A549 treated with AZD2906 at 1 μM for 4 hours (cell line): ENCODE measurements at places on chromosomes 3 and 15. TPM values are rescaled to one million over a fixed set of nuclear protein-coding genes. Genes with fewer than 3 reads are reported as not detected.

Gene HDC
- 0.05 to 0.15 TPM (median 0.12 TPM) in 4 of 5 replicates, not detected in the other for total RNA-seq

Gene MESP2
- 0.09 to 0.83 TPM (median 0.40 TPM) in 5 replicates for total RNA-seq

Gene ADIPOQ
- not detected in 5 replicates for total RNA-seq

Gene THBS1
- 45.7 to 91.7 TPM (median 62.9 TPM) in 5 replicates for total RNA-seq

Gene ATP2B2
- 0.06 to 0.14 TPM (median 0.09 TPM) in 5 replicates for total RNA-seq

Gene FOXB1
- not detected in 5 replicates for total RNA-seq

Gene ANKRD34C
- total RNA-seq: not detected in 5 replicates

Gene MEGF11
- total RNA-seq: 0.27 to 0.71 TPM (median 0.45 TPM) in 5 replicates

Gene CRYGS
- 0.39 to 0.85 TPM (median 0.63 TPM) in 5 replicates for total RNA-seq

Gene USP13
- 7.7 to 12.5 TPM (median 9.9 TPM) in 5 replicates for total RNA-seq

Gene EIF4E3
- 3.3 to 4.6 TPM (median 3.5 TPM) in 5 replicates for total RNA-seq

Gene WDR93
- 0.13 to 0.25 TPM (median 0.21 TPM) in 5 replicates for total RNA-seq

Gene SYNPR
- total RNA-seq: not detected in 5 replicates

Gene SLC24A5
- total RNA-seq: not detected in 5 replicates

Gene WNT7A
- 0.03 to 0.09 TPM (median 0.06 TPM) in 4 of 5 replicates, not detected in the other for total RNA-seq

Gene GRM7
- not detected in 5 replicates for total RNA-seq

Gene PCYT1A
- 29.1 to 44.1 TPM (median 30.2 TPM) in 5 replicates for total RNA-seq

Gene SOX14
- total RNA-seq: not detected in 5 replicates

Gene HHATL
- not detected in 5 replicates for total RNA-seq

Gene SEMA7A
- 1.2 to 1.6 TPM (median 1.3 TPM) in 5 replicates for total RNA-seq

Gene FOXP1
- 6.8 to 9.9 TPM (median 9.2 TPM) in 5 replicates for total RNA-seq

Gene CCDC54
- not detected in 5 replicates for total RNA-seq

Gene ARHGEF26
- total RNA-seq: 10.0 to 11.9 TPM (median 10.7 TPM) in 5 replicates

Gene GPR149
- not detected in 5 replicates for total RNA-seq

Gene TRPM1
- total RNA-seq: not detected in 5 replicates

Gene DUOX1
- 0.05 TPM in 3 of 5 replicates, not detected in the others for total RNA-seq

Gene ITPKA
- 6.5 to 12.4 TPM (median 10.2 TPM) in 5 replicates for total RNA-seq

Gene IQCF5
- total RNA-seq: not detected in 5 replicates

Gene ZIC1
- total RNA-seq: 0.01 to 0.16 TPM in 2 of 5 replicates, not detected in the others

Gene GPR62
- total RNA-seq: not detected in 5 replicates

Gene DGKG
- 6.5 to 12.3 TPM (median 7.0 TPM) in 5 replicates for total RNA-seq

Gene COLQ
- 0.17 to 0.33 TPM (median 0.25 TPM) in 5 replicates for total RNA-seq

Gene LCMT2
- total RNA-seq: 5.8 to 8.0 TPM (median 6.6 TPM) in 5 replicates

Gene MST1R
- total RNA-seq: 4.5 to 6.4 TPM (median 6.1 TPM) in 5 replicates

Gene STRC
- 0.02 to 0.13 TPM (median 0.07 TPM) in 5 replicates for total RNA-seq

Gene RARB
- total RNA-seq: 6.7 to 19.9 TPM (median 11.0 TPM) in 5 replicates

Gene PLSCR4
- total RNA-seq: 6.2 to 9.8 TPM (median 8.2 TPM) in 5 replicates
